ENCODE measurements at places on chromosomes 12 and 14. TPM values are rescaled to one million over a fixed set of nuclear protein-coding genes. Genes with fewer than 3 reads are reported as not detected.

FLVCR2 gene
- total RNA-seq, result 35.5 TPM

DNA sequence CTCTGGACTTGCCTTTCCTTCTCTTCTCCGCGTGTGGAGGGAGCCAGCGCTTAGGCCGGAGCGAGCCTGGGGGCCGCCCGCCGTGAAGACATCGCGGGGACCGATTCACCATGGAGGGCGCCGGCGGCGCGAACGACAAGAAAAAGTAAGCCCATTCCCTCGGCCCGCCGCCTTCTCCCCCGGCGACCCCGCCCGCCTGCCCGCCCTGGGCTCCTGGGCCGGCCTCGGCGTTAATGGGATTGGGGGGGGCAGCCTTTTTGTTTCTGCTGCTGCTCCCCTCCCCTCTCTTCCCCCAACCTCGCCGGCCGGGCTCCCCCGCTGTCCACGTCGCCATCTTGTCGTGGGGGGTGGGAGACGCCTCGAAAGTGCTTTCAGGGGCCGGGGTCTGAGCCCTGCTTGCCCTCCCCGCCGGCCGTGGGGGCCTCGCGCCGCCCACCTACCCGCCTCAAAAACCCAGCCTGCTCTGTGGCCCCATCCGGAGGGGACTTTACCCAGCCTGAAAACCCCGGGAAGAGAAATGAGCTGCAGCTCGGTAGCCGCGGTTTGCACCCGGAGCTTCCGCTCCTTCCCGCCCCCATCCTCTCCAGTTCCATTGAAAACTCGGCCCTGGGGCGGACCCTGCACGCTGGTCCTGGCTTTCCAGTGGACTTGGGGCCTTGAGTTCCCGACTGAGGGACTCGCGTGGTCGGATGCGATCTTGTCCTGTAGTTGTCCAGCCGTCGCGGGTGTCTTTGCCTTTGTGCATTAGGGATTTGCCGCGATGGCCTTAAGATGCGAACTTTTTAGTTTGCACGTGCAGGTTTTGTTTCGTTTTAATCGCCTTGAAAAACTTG, 598 bp downstream of the HIF1A start:
- H3K27me3 ChIP-seq, result no peaks in the 10 kb centered on the region
- peak overlapping the region; percentile 98 for H3K27ac ChIP-seq
- H3K36me3 ChIP-seq, result no peaks in the 10 kb centered on the region
- H3K4me1 ChIP-seq, result peaks cover 41% of the 10 kb centered on the region

CPM gene
- 127 TPM for total RNA-seq

C12orf57 gene
- total RNA-seq, result 79.2 TPM

DNA sequence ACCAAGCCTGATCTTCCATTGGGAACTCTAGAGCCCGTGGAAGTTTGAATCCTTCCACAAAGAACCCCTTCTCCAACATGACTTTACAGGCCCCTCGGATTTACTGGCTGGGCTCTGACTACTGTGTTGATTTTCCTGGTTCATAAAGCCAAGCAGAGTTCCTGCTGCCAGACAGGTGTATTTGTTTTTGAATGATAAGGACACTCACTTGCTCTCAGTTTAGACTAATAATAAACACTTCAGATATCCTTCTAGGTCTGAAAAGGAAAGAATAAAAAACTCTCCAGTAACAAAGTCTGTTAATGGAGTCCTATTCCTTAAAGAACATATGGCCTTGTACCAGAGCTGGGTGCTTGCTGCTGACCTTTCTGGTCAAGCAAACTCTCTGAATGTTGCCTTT, 31.0 kb downstream of the SIX1 start:
- DNase-seq, result no peak
- no peaks in the 10 kb centered on the region for H3K4me1 ChIP-seq
- no peaks in the 10 kb centered on the region for H3K36me3 ChIP-seq
- peaks cover 19% of the 10 kb centered on the region for H3K27me3 ChIP-seq
- no peak overlapping the region for H3K27ac ChIP-seq
- H3K4me3 ChIP-seq, result no peak overlapping the region

DNA sequence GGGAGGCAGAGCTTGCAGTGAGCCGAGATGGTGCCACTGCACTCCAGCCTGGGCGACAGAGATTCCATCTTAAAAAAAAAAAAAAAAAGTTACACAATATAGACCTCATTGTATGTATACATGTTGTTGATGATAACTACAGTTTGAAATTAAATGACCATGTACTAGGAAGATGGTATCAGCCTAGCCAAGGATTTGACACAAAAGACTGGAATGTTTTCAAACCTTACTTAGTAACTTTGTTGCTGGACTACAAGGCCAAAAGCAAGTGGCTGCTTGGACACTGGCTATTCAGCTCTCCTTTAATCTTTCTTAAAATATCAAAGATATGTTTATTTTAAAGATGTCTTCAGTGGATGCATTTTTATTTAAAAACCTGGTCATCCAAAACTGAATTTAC, 18.9 kb upstream of the NUDT4 start:
- H3K4me1 ChIP-seq, result no peaks in the 10 kb centered on the region
- no peak for DNase-seq
- no peak overlapping the region for H3K27ac ChIP-seq
- H3K27me3 ChIP-seq, result no peaks in the 10 kb centered on the region

RNF212B gene
- not detected for total RNA-seq

GRCh38 chr14:74421981-74422380, 4.0 kb downstream of the SYNDIG1L start:
- DNase-seq, result no peak
- H3K27me3 ChIP-seq, result peaks cover 24% of the 10 kb centered on the region
- H3K36me3 ChIP-seq, result no peaks in the 10 kb centered on the region

- H3K4me1 ChIP-seq, result peaks cover 4% of the 10 kb centered on the region
- DNase-seq, result no peak
- H3K27ac ChIP-seq, result no peak overlapping the region
Measured at GRCh38 chr14:101757064-101757838, 4.3 kb upstream of the PPP2R5C start.

GRCh38 chr12:78209846-78210505, 379.3 kb downstream of the NAV3 start:
- DNase-seq, result no peak
- H3K4me3 ChIP-seq, result no peak overlapping the region
- H3K36me3 ChIP-seq, result no peaks in the 10 kb centered on the region
- no peaks in the 10 kb centered on the region for H3K4me1 ChIP-seq
- H3K27me3 ChIP-seq, result no peaks in the 10 kb centered on the region

- no peak for DNase-seq
- H3K27ac ChIP-seq, result no peak overlapping the region
- no peaks in the 10 kb centered on the region for H3K4me1 ChIP-seq
Measured at GRCh38 chr12:18583655-18584054, 154.2 kb downstream of the PLCZ1 start.

GRCh38 chr12:52193991-52194390, 2.2 kb upstream of the KRT80 start:
- no peak for DNase-seq
- H3K4me1 ChIP-seq, result peaks cover 77% of the 10 kb centered on the region
- H3K27me3 ChIP-seq, result no peaks in the 10 kb centered on the region
- H3K27ac ChIP-seq, result peak overlapping the region; percentile 36

CLEC9A gene
- 3.7 TPM for total RNA-seq

DNA sequence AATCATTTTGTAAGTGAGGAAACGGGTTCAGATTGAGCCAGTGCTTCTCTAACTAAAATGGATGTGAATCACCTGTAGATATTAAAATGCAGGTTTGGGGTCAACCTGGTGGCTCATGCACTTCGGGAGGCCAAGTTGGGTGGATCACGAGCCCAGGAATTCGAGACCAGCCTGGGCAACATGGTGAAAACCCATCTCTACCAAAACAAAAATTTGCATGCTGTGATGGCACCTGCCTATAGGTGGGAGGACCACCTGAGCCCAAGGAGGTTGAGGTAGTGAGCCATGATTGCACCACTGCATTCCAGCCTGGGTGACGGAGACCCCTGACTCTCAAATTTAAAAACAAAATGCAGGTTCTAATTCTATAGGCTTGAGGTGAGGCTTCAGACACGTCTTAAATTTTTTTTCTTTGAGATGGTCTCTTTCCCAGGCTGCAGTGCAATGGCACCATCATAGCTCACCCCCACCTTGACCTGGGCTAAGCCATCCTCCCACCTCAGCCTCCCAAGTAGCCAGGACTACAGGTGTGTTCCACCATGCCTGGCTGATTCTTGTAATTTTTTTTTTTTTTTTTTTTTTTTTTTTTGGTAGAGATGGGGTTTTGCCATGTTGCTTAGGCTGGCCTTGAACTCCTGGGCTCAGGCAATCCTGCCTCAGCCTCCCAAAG, 9.0 kb downstream of the TUBA1C start:
- H3K4me3 ChIP-seq, result no peak overlapping the region
- peaks cover 43% of the 10 kb centered on the region for H3K36me3 ChIP-seq
- H3K27me3 ChIP-seq, result no peaks in the 10 kb centered on the region
- H3K27ac ChIP-seq, result no peak overlapping the region
- no peak for DNase-seq

DNA sequence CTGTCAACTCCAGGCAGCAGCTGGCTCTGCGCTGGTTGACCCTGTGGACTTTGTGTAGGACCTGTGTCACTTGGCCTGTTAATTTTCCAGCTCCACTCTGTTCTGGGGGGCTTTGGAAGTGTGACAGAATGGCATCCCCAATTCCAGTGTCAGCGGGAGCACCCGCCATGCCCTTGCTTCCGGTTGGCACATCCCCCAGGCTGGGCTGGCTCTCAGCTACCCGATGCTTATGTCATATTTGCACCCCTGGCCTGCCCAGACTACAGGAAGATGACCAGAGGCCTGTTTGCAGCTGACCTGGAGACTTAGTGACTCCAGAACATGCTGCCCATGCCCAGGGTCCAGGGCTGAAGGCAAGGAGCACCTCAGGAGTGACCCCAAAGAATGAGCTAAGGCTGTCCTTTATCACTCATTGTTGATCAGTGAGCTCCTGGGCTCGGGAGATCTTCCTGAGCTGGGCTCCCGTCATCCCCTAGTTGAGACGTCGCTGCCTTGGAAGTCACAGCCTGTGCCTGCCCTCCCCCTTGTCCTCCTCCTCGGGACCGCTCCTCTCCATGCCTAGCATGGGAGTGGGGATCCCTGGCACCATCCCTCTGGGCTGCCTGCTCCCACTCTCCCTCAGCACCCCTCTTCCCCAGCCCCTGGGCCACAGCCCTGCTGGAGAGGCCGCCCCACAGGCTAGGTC, 163.4 kb upstream of the RTL1 start:
- no peak overlapping the region for H3K4me3 ChIP-seq
- no peak overlapping the region for H3K27ac ChIP-seq
- peaks cover 15% of the 10 kb centered on the region for H3K4me1 ChIP-seq
- no peaks in the 10 kb centered on the region for H3K36me3 ChIP-seq
- DNase-seq, result peak; percentile 59

NRDE2 gene
- 28.3 TPM for total RNA-seq
